ENCODE measurements at places on chromosomes 16 and 17.

GRCh38 chr17:19380481-19381301 is 2.4 kb downstream of the MAPK7 start:
- peaks cover 48% of the 10 kb centered on the region for H3K36me3 ChIP-seq
- no peak overlapping the region for H3K4me3 ChIP-seq
- H3K4me1 ChIP-seq, result peaks cover 25% of the 10 kb centered on the region
- no peak overlapping the region for H3K27ac ChIP-seq
- no peaks in the 10 kb centered on the region for H3K27me3 ChIP-seq

DNA sequence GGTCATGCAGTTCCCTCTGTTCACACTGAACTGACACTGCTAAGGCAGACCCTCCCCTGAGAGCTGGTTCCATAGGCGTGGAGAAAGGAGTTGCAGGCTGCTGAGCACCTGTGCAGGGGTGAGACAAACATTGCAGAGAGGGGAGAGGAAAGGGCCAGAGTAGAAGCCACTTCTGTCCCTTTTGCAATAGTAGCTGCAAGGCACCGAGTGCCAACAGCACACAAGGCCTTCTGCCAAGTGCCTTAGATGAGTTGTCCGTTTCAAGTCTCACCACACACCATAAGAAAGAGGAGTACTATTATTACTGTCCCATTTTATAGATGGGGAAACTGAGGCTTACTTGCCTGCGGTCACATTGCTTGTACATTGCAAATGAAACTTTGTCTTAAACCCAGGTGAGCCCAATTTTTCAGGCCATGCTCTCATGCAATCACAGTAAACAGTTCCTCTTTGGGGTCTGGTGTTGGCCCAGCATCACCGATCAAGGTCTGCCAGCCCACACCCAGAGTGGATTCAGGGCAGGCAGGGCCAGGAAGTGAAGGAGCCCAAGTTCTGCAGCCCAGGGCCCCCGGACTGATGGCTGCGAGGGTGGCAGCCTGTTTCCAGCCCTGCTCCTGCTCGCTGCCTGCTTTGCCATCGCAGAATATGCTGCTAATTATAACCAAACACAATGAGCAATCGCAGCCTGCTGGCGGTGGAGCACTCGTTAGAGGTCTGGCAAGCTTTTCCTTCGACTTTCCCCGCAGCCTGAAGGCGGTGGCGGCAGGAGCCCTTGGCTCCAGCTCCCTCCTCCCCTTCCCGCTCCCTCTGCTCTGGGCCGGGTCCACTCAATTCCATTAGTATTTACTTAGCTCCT is 36.8 kb upstream of the DYNLL2 start:
- no peaks in the 10 kb centered on the region for H3K36me3 ChIP-seq
- DNase-seq, result no peak
- no peaks in the 10 kb centered on the region for H3K4me1 ChIP-seq
- H3K27me3 ChIP-seq, result no peaks in the 10 kb centered on the region
- no peak overlapping the region for H3K27ac ChIP-seq

- DNase-seq, result no peak
- no peaks in the 10 kb centered on the region for H3K4me1 ChIP-seq
- no peak overlapping the region for H3K27ac ChIP-seq
Observed at GRCh38 chr17:28426081-28426519, 20.1 kb upstream of the SLC46A1 start.

GRCh38 chr17:82865274-82865673 is 25.5 kb upstream of the ZNF750 start:
- peak overlapping the region; percentile 75 for H3K27ac ChIP-seq
- no peaks in the 10 kb centered on the region for H3K27me3 ChIP-seq
- no peak overlapping the region for H3K4me3 ChIP-seq
- no peak for DNase-seq

DNA sequence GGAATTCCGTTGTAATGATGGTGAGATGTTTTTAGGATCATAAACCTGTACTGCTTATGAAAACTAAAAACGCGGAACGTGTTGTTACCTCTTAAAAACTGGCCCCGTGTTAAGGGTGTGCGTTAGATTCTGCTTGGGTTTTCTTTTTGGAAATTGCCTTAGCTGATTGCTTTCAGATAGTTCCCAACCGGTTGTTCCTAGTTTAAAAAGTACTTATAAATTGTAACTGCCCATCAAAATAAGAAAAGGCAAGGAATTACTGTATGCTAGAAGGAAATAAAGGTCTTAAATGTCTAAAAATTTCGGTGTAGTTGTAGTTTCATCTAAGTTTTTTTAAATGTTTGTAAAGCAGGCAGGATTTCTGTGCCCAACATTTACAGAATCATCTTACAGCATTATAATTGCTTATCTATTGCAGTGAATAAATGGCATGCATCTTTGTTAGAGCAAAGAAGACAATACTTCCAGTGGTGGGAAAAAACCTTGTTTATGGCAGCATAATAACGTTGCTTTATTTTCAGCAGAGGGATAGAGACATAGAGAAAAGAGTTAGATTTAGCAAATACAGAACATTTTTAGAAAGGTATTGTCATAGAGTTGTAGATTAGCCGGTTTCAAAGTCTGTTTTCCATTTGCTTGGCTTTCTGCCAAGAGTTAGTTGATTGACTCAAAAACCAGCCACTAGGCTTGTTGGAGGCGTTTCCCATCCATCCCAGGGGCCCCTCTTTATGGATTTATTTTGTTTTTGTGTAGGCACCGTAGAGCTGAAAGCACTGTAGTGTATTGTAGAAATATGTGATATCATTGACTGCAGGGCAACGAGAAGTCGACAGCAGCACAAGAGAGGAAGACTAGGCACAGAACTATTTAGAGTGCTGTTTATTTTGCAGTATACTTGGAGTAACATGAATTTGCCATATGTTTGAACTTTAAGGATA is 1.7 kb downstream of the PPM1D start:
- H3K27ac ChIP-seq, result no peak overlapping the region
- no peaks in the 10 kb centered on the region for H3K36me3 ChIP-seq
- no peak for DNase-seq
- H3K4me1 ChIP-seq, result peaks cover 17% of the 10 kb centered on the region
- peak overlapping the region; percentile 67 for H3K4me3 ChIP-seq

- no peak overlapping the region for H3K4me3 ChIP-seq
- H3K27ac ChIP-seq, result no peak overlapping the region
- no peaks in the 10 kb centered on the region for H3K4me1 ChIP-seq
- no peak for DNase-seq
- no peaks in the 10 kb centered on the region for H3K36me3 ChIP-seq
Observed at GRCh38 chr16:51057969-51058337, 93.1 kb downstream of the SALL1 start.

DNA sequence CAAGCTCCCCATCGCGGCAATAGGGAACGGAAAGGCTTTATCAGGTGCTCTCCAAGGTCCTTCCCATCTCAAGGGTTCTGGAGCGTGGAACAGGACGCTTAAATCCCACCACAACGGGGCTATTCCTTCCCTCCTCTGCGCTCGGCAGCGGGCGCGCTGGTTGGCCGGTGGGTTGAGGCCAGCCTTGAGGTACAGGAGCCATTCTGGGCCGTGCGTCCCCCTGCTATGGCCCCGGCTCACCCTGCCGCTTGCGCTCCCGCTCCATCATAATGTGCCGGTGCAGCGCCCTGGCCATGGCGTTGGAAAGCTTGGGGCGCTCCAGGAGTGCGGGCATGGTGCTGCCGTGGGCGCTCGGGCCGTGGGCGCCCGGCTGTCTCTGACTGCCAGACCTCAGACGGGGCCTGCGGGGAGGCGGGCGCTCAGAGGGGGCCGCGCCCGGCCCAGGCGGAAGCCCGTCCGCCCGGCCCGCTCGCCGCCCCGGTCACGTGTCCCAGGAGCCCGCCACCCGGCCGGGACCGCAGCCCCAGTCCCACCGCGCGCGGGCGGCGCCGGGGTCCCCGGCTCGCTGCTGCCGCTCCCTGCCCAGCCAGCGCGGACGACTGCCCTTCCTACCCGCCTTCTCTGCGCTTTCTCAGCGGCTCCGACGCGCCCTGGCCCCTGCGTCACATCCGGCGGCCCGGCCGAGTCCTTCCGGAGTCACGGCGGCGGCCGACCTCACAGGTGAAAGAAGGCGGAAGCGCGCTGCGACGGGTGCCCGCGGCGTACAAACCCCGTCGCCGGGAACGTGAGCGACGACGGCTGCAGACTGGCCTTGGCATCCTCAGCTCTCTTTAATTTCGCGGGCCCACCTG is at the start of gene GPS2:
Gene GPS2 (minus strand): TSS at position 642 of the 851 bp plus-strand sequence. CDS start 308 bp downstream, at position 334.
- H3K27ac ChIP-seq, result peak within 1 kb of the TSS; percentile 86
- peaks cover 44% of the 10 kb centered on the region for H3K4me1 ChIP-seq
- DNase-seq, result peak; percentile 94
- H3K27me3 ChIP-seq, result no peaks in the 10 kb centered on the region
- peaks cover 48% of the 10 kb centered on the region for H3K36me3 ChIP-seq
- H3K4me3 ChIP-seq, result peak within 1 kb of the TSS; percentile 66

GRCh38 chr16:75086688-75087374 is 29.7 kb downstream of the LDHD start:
- no peaks in the 10 kb centered on the region for H3K27me3 ChIP-seq
- H3K36me3 ChIP-seq, result no peaks in the 10 kb centered on the region
- H3K27ac ChIP-seq, result no peak overlapping the region
- H3K4me1 ChIP-seq, result peaks cover 3% of the 10 kb centered on the region

DNA sequence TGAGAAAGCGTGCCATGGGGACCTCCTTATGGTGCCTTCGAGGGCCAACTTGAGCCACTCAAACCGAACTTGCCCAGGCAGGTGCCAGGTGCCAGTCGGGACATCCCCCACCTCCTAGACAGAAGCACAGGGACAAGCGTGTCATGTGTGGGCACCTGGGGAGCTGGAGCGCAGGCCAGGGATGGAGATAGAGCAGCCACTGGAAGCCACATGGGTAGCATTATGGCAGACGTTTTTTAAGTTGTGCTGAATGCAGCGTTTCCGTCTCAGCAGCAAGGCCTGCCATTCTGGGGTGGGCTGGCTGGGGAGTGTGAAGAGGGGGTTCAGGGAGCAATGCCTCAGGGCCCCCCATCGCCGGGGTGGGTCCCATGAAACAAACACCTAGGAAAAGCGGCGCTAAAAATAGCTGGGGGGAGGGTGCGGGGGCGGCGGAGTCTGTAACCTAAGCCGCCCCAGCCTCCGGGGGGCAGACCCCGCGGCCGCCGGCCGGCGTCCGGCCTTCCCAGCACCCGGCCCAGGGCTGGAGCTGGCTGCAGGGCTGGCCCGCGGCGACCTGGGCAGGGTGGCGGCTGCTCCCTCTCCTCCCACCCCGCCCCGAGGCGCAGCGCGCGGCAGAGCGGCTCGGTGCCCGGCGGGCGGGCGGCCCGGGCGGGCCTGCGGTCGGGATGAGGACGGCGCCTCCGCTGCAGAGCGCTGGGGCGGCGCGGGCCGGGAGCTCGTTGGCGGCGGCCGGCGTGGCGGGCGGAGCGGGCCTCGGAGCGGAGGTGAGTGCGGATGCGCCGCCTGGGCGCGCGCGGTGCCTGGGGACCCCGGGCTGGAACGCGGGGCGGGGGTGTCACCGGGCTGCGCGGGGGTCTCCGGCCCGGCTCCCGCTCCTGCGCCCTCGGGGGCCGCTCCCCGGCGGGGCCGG is at the start of gene ZNF469:
Gene ZNF469 (plus strand): TSS at position 469 of the 910 bp plus-strand sequence. CDS start 44,512 bp downstream, outside the sequence.
- no peak within 1 kb of the TSS for H3K27ac ChIP-seq
- H3K27me3 ChIP-seq, result peaks cover 24% of the 10 kb centered on the region
- no peaks in the 10 kb centered on the region for H3K36me3 ChIP-seq
- peaks cover 7% of the 10 kb centered on the region for H3K4me1 ChIP-seq

- no peak overlapping the region for H3K27ac ChIP-seq
- peaks cover 13% of the 10 kb centered on the region for H3K36me3 ChIP-seq
- no peak overlapping the region for H3K4me3 ChIP-seq
- no peak for DNase-seq
- no peaks in the 10 kb centered on the region for H3K4me1 ChIP-seq
Observed at GRCh38 chr17:32161506-32162365, 19.4 kb downstream of the RHOT1 start.

DNA sequence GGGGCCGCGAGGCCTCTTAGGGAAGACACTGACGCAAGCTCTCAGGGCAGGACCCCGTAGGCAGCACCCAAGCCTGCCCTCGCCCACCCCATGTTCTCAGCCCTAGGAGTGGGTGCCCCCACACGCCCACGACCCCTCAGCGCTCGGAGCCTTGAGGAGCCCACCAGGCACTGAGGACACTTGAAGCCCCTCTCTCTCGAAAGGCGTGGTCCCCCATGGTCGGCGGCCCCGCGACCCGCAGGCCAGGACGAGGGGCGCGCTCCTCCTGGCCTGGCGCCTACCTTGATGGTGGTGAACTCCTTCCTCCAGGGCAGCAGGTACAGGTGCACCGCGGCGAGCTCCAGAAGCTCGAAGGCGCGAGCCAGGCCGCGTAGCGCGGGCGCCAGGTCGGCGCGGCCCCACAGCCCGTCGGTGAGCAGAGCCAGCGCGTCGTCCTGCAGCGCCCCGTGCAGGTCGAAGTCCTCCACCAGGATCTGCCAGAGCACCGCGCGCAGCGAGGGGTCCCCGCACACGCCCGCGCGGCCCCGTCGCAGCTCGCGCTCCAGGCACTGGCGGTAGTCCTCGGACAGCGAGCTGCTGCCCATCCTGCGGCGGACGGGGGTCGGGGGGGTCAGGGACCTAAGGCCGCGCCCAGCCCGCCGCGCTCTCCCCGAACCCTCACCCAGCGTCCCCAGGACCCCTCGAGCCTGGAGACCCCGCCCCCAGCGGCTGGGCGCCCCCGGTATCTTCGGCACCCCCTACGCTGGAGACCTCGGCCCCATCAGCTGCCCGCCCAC is 668 bp downstream of the SPATA2L start:
- peaks cover 3% of the 10 kb centered on the region for H3K36me3 ChIP-seq
- peaks cover 40% of the 10 kb centered on the region for H3K4me1 ChIP-seq
- peak overlapping the region; percentile 83 for H3K27ac ChIP-seq
- peak overlapping the region; percentile 68 for H3K4me3 ChIP-seq
- peak; percentile 85 for DNase-seq

DNA sequence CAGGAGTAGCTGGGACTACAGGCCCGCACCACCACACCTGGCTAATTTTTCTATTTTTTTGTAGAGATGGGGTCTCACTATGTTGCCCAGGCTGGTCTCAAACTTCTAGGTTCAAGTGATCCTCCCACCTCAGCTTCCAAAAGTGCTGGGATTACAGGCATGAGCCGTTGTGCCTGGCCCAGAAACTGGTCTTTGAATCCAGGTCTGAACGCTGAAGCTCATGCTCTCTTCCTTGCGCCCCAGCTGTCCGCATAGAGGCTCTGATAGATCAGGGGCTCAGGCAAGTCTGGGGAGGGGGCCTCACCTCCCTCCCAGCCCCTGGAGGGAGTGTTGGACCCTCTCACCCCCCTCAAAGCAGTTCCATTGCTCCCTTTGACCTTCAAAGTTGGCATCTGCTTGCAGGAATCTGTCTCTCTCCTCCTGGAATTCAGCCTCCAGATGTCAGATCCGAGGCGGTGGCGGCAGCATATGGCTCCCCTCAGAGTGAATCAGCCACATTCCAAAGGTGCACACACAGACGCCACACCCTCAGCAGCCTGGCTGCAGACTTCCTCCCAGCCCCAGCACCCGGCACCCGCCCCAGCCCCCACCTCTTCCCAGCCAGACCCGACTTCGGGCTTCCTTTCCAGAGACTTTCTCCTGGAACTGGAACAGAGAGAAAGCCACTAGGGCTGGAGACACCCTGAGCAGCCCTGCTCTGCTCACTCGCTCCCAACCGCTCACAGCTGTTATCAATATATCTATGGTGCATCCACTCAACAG is 16.9 kb upstream of the GLIS2 start:
- peaks cover 1% of the 10 kb centered on the region for H3K27me3 ChIP-seq
- no peak overlapping the region for H3K27ac ChIP-seq
- no peak overlapping the region for H3K4me3 ChIP-seq
- DNase-seq, result no peak

- no peaks in the 10 kb centered on the region for H3K27me3 ChIP-seq
- peak overlapping the region; percentile 67 for H3K27ac ChIP-seq
- H3K4me3 ChIP-seq, result peak overlapping the region; percentile 57
Observed at GRCh38 chr17:64661726-64661975, 456 bp downstream of the SMURF2 start.

- H3K36me3 ChIP-seq, result peaks cover 7% of the 10 kb centered on the region
- no peak overlapping the region for H3K4me3 ChIP-seq
- H3K27me3 ChIP-seq, result no peaks in the 10 kb centered on the region
- peaks cover 49% of the 10 kb centered on the region for H3K4me1 ChIP-seq
- no peak overlapping the region for H3K27ac ChIP-seq
Observed at GRCh38 chr17:82889496-82890338, 49.9 kb upstream of the ZNF750 start.

Measured in natural killer cell (primary cell).